ENCODE measurements at places on chromosomes 2 and 18.

GRCh38 chr18:27704736-27705361 lies 472.1 kb downstream of the CDH2 start:
- H3K4me3 ChIP-seq = no peak overlapping the region
- H3K27ac ChIP-seq = no peak overlapping the region
- DNase-seq = no peak
- H3K4me1 ChIP-seq = no peaks in the 10 kb centered on the region
- H3K36me3 ChIP-seq = no peaks in the 10 kb centered on the region

DNA sequence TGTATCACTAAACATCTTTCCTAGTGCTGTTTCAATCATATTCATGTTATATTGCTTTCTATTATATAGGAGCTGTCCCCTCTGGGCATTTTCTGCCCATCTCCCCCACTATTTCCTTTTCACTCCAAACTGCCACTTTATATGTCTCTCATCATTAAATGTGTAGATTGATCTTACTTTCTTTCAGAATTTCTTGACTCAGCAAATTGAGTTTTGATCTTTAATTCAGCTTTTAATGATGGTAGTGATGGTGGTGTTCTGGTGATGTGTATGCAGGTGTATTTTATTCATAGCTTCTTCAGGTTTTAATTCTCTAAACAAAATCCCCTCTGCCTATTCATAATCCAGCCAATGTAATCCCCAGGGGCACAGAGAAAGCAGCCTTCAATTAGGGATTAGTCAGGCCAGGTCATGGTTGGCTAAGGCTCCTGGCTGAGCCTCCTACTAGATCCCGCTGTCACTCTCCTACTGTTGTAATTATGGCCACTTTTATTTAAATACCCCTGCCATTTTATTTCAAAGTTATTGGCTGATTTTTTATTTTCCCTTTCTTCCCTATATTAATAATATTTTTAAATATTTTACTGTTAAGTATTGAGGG lies 325.4 kb downstream of the SPAG16 start:
- no peak for DNase-seq
- no peaks in the 10 kb centered on the region for H3K36me3 ChIP-seq
- no peak overlapping the region for H3K4me3 ChIP-seq
- no peaks in the 10 kb centered on the region for H3K27me3 ChIP-seq

- peak overlapping the region; percentile 28 for H3K4me3 ChIP-seq
- no peaks in the 10 kb centered on the region for H3K27me3 ChIP-seq
- peak overlapping the region; percentile 22 for H3K27ac ChIP-seq
- DNase-seq = peak; percentile 67
- H3K36me3 ChIP-seq = no peaks in the 10 kb centered on the region
- H3K4me1 ChIP-seq = no peaks in the 10 kb centered on the region
Measured at GRCh38 chr2:204145263-204145751, 208.7 kb downstream of the ICOS start.

GRCh38 chr2:65620524-65620923 lies 188.1 kb upstream of the SPRED2 start:
- no peak for DNase-seq
- H3K4me3 ChIP-seq = no peak overlapping the region
- H3K36me3 ChIP-seq = no peaks in the 10 kb centered on the region
- H3K27me3 ChIP-seq = no peaks in the 10 kb centered on the region
- H3K27ac ChIP-seq = no peak overlapping the region
- no peaks in the 10 kb centered on the region for H3K4me1 ChIP-seq

DNA sequence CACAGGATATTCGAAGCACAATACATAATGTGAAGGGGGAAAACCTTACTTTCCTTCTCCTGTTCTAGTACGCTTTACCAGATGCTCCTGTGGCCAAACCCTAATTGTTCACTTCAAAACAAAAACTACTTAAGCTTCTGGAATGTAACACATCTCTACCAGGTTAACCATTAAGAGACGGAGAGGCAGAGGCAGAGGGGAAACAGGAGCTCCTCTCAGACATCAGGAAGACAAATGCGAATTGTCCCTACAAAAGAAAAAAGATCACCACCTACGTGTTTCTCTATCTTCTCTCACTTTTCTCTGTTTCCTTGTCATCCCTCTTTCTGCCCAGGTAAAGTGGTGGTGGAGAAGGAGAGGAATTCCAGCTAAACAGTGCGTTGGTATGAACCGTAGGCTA lies 266.8 kb downstream of the NRXN1 start:
- H3K27ac ChIP-seq = no peak overlapping the region
- no peaks in the 10 kb centered on the region for H3K27me3 ChIP-seq
- H3K4me3 ChIP-seq = no peak overlapping the region

- H3K4me3 ChIP-seq = no peak overlapping the region
- no peak for DNase-seq
- H3K36me3 ChIP-seq = no peaks in the 10 kb centered on the region
- no peaks in the 10 kb centered on the region for H3K27me3 ChIP-seq
Measured at GRCh38 chr18:68944826-68945225, 146.9 kb downstream of the CCDC102B start.

DNA sequence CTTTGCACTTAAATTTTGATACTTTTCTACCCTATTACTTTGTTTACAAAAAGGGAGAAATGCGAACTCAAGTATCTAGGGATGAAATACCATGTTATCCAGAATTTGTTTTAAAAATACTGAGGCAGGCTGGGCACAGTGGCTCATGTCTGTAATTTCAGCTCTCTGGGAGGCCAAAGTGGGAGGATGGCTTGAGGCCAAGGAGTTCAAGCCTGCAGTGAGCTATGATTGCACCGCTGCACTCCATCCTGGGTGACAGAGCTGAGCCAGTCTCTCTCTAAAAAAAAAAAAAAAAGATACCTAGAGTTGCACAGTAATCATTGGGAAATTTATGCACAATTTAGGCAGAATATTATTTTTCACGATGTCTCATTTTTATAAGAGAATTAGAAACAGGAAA lies 12.4 kb upstream of the VAPA start:
- no peaks in the 10 kb centered on the region for H3K27me3 ChIP-seq
- DNase-seq = no peak
- no peaks in the 10 kb centered on the region for H3K4me1 ChIP-seq
- no peak overlapping the region for H3K4me3 ChIP-seq
- no peak overlapping the region for H3K27ac ChIP-seq

DNA sequence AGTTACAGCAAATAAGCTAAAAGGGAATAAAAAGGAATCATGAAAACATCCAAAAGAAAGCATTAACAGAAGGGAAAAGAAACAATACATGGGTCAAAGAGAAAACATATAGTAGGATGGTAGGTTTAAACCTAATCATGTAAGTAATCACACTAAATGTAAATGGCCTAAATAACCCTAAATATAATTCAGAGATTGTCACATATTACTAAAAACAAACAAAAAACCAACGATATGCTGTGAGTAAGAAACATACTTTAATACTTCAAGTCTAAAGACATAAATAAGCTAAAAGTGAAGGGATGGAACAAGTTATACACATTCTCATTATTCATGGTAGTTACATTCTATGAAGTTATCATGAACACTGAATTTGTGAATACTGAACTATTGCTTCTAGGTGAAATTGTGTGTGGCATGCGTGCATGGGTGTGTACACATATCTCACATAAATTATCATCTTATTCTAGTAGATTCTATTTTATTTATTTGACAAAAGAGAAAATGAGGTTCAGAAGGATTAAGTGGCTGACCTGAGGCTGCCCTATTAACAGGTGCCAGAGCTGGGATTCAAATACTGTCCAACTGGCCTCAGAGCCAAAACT lies 170.9 kb downstream of the SEPTIN10 start:
- no peaks in the 10 kb centered on the region for H3K4me1 ChIP-seq
- H3K27me3 ChIP-seq = no peaks in the 10 kb centered on the region
- no peak for DNase-seq
- H3K36me3 ChIP-seq = no peaks in the 10 kb centered on the region
- H3K4me3 ChIP-seq = no peak overlapping the region

- no peak overlapping the region for H3K4me3 ChIP-seq
- DNase-seq = no peak
Measured at GRCh38 chr2:112916145-112916571, 5.2 kb downstream of the IL37 start.

Data from prostate gland (tissue), 2 donors.